ENCODE measurements at places on chromosomes 12 and 14. TPM values are rescaled to one million over a fixed set of nuclear protein-coding genes. Genes with fewer than 3 reads are reported as not detected.

The KLHL33 gene
- 0.08 TPM for total RNA-seq

- no peak for DNase-seq
These were observed 375.1 kb upstream of the DDHD1 start for GRCh38 chr14:53528185-53528671.

- DNase-seq, result no peak
These were observed 564 bp upstream of the THTPA start for GRCh38 chr14:23555533-23555881.

The NTS gene
- total RNA-seq, result 79.2 TPM
